ENCODE measurements at places on chromosomes 7 and 10.
A peak's percentile ranks its signal among the peaks of the same experiment; 100 is the strongest.

GRCh38 chr7:116218051-116218645 lies 7.8 kb downstream of the TES start:
- no peak for DNase-seq

DNA sequence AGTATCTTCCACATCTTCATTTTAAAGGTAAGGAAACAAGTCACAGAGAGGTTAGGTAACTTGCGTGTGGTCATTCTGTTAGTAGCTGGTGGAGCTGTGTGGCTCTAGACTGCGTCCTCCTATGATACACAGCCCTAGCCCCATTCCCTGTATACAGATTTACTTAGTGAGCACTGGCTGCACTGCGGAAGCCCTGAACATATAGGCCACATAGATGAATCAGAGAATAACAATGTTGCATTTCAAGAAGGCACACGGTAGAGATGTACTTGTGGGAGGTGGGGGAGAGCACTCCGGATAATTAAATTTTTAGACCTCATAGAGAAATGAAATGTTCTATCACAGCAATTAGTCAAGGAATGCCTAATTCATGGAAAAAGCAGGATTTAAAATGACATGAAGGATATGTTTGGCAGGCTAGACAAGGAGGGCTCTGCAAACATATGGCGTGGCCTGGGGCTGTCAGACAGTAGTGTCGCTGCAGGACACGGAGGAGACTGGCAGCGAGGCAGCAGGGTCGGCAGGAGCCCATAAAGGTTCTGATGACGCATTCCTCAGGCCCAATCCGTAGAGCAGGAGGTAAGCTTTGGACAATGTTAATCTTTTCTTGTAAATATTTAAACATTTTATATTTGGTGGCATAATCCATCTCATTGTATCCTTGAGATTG lies 29.5 kb downstream of the RAB11FIP2 start:
- DNase-seq = no peak

DNA sequence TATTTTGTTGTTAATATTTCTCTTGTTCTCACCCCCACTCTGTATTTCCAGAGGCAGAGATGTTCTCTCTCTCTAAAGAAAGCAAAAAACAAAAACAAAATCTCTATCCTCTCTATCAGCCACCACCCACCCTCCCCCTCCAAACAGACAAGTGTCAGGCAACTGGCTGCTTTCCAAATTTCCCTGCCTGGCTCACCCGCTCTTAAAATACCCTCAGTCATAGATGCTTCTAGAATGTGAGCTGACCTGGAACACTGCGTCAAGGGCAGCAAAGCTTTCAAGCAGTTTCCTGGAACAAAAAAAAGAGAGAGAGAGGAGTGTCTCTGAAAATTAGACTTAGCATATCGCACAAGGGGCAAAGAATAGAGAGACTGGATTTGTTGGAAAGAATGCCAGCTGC lies 341.0 kb upstream of the ZMIZ1 start:
- DNase-seq = no peak

DNA sequence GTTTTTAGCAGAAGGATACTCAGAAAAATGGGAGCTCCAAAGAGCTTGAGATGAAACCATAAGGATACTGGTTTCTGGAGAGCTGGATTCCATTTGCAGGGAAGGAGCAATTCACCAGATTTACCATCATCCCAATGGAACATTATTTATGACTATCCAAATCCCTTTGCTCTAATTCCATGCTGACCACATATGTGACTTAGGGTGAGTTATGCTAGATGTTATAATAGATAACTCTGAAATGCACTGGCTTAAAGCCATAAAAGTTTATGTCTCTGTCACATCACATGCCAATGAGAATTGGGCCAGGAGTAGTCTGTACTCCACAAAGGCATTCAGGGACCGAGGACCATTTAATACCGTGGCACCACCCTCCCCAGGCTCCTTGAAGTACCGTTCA lies 185.2 kb downstream of the SKIDA1 start:
- no peak for DNase-seq

DNA sequence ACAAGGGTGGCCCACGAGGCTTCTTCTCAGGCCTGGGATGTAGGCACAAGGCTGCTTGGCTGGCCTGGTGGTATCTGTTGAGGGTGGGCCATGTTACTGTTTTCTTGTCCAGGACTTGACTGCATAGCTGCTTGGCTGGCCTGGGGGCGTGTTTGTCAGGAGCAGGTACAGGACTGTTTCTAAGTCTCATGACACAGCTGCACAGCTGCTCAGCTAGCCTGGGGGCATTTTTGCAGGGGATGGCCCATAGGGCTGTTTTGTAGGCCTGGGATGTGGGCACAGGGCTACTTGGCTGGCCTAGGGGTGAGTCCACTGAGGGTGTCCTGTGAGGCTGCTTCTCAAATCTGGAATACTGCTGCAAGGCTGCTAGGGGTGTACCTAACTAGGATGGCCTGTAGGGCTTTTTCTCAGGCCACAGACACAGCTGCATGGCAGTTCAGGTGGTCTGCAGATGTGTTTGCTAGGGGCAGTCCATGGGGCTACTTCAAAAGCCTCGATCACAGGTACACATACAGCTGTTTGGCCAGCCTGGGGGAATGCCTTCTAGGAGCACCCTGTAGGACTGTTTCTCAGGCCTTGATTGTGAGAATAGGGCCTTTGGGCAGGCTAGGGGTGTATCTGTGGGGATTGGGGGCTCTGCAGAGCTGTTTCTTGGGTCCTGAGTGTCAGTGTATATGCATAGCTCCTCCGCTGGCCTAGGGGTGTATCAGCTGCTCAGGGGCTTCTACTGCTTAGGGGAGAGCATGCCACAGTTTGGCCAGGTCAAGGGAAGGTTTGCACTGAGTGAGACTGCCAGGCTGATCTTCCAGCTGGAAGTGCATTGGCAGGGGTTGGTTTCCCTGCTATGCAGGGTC lies 26.6 kb upstream of the PLA2G12B start:
- no peak for DNase-seq

DNA sequence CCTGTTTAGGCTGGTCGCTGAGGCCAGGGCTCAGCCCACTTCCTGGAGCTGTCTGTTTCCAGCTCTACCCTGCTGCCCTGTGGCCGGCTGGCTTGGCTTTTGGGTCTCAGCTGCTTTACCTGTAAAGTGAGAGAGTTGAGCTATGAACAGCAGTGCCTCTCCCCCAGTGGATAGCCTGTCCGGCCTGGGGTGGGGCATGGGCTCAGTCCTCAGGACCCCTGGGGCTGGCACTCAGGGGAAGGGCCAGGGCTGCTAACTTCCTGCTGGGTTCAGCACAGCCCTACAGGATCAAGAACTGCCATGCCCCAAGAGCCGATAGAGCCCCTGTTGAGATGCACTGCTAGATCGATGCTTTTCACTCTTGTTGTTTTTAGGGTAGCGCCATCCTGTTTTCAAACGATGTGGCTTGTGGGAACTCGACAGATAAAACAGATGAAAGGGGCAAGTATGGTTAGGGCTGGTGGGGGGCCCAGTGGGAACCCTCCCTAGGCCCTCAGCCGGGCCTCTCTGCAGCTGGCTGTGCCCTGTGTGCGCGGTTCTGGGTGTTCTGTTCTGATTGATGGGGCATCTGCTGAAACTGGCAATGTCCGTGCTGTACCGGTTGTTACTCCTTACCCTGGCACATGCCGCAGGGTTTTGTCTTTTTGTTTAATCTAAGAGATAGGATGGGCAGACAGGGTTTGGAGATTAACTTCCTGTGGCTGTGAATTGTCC lies 10.0 kb upstream of the SFRP5 start:
- DNase-seq = no peak

DNA sequence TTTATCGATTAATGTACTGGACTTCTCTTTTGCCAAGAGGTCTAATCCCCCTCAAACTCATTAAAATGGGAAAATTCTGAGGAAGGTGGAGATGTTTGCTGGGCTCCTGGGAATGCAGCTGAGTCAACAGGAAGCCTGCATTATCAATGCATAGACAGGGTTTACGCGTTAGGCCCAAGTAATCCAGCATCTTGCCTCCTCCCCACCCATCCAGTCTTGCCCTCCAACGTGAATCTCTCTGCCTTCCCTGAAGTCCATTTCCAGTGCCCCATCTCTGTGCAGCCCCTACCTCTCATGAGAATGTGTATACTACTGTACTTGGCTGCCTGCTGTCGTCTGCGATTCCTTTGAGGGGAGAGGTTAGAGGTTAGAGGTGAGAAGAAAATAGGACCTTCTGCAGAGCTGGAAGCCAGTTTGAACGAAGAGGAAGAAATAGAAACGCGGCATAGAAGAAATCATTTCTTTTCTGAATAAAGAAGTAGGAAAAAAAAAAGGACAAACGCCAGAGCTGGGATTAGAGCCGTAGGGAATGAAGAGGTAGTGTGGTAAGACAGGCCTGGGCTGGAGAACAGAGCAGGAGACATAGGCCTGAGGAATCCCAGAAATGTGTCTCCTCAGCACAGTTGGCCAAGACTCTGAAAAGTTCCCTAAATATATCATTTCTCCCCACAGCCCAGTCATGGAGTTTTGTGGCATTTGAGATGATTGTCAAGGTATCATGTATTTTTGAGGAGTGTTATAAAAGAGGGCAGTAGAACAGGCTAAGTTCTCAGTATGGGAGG lies 75.6 kb downstream of the MYOF start:
- no peak for DNase-seq

DNA sequence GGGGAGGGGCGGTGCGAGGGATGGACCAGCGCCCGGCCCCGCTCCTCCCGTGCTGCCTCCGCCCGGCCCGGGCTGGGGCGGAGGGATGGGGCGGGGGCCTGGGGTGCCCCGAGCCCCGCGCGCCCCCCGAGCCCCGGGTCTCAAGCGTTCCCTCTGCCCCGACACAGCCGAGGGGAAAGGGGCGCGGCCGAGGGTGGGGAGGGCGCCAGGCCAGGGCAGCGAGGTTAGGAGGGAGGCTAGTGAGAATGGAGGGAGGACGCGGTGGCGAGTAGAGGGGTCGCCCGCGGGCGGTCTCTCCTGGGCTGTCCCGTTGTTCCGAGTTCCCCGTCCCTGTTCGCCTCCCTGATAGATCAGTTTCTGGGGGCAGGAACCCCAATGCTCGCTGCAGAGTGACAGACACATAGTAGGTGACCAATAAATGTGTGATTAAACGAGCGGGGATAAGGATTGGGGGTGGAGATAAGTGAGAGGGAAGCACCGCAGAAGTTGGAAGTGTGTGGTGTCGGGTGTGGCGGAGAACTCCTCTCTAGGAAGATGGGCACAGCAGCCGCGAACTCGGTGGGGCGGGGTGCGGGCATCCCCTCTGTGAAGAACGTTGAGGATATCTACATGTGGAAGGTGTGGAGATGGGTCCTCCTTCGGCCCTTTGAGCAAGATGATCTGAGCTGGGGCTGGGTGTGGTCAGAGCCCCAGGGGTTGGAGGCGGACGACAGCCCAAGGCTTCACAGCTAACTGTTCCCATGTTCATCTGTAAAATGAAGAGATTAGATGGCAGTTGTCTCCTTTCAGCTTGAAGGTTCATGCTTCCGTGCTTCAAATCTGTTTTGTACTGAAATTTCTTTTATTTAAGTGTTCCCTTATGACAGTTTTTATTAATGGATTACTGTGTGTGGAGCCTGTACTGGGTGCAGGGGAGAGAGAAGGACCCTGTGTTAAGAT lies 580 bp downstream of the ZNF775 start:
- DNase-seq = peak; percentile 48

- DNase-seq = no peak
Measured at GRCh38 chr10:95837356-95837776, 70.4 kb upstream of the CC2D2B start.

- DNase-seq = peak; percentile 91
Measured at GRCh38 chr7:3300651-3301448, at the start of gene SDK1. Gene SDK1, plus strand, starts transcription at chr7:3301252. Its CDS starts 335 bp downstream, at chr7:3301587.

All from A549 (cell line).